ENCODE measurements at places on chromosomes 5 and 9. TPM values are rescaled to one million over a fixed set of nuclear protein-coding genes. Genes with fewer than 3 reads are reported as not detected.
A peak's percentile ranks its signal among the peaks of the same experiment; 100 is the strongest.

GRCh38 chr9:109751253-109751652, 28.7 kb upstream of the PALM2AKAP2 start:
- no peaks in the 10 kb centered on the region for H3K36me3 ChIP-seq
- H3K27me3 ChIP-seq = peaks cover 10% of the 10 kb centered on the region
- no peak overlapping the region for H3K4me3 ChIP-seq
- H3K4me1 ChIP-seq = 0 out of 2 replicates have a peak, but pooled peaks cover 10% of the 10 kb centered on the region
- peak; percentile 22 for DNase-seq
- H3K27ac ChIP-seq = no peak overlapping the region

The TOPORS gene
- 28.1 TPM for total RNA-seq

DNA sequence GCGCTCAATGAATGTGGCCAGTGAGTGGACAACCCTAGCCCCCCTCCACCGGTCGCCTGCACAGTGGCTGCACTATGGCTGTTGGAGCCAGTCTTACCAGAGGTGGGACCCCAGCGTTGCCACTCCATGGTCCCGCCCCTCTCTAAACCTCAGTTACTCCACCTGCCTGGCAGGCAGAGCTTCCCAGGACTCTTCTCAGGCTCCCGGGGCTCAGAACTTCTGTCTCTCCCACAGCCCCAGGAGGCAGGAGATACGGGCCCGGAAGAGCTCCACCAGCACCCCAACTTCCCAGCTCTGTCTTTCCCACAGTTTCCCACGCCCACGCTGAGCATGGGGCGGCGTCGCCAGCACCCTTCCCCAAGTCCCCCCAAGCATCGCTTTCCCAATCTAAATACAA, 975 bp downstream of the RASGEF1C start:
- no peak overlapping the region for H3K27ac ChIP-seq
- no peak for DNase-seq
- no peaks in the 10 kb centered on the region for H3K4me1 ChIP-seq

The TMEM171 gene
- 6.7 TPM for total RNA-seq

DNA sequence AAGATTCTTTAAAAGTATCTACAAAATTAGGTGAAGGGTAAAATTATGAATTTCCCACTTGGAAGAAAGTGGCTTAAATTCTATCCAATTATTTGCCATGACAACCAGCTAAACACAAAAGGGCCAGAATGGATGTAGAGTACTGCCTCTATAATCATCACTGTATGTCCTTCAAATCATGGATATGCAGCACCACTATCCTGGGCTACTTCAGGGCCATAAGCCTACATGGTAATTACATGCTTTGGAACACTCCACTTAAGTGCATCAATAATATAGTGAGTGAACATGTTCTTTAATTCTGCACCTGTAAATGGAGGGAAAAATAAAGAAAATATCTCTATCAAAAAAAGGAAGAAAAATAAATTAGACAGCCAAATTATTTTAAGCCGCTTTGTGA, 575.2 kb downstream of the ISL1 start:
- H3K4me3 ChIP-seq = no peak overlapping the region
- H3K27me3 ChIP-seq = no peaks in the 10 kb centered on the region
- no peak for DNase-seq
- no peaks in the 10 kb centered on the region for H3K4me1 ChIP-seq

GRCh38 chr9:24464319-24464951, 81.3 kb downstream of the IZUMO3 start:
- no peak overlapping the region for H3K4me3 ChIP-seq
- no peaks in the 10 kb centered on the region for H3K36me3 ChIP-seq
- DNase-seq = peak; percentile 0
- no peaks in the 10 kb centered on the region for H3K4me1 ChIP-seq
- no peaks in the 10 kb centered on the region for H3K27me3 ChIP-seq
- H3K27ac ChIP-seq = no peak overlapping the region

GRCh38 chr5:14757850-14758249, 93.3 kb downstream of the OTULIN start:
- DNase-seq = no peak
- no peaks in the 10 kb centered on the region for H3K36me3 ChIP-seq
- H3K27me3 ChIP-seq = no peaks in the 10 kb centered on the region
- H3K4me1 ChIP-seq = no peaks in the 10 kb centered on the region
- H3K4me3 ChIP-seq = no peak overlapping the region

The LCN2 gene
- total RNA-seq = not detected

The CCIN gene
- 2.8 TPM for total RNA-seq

- H3K27ac ChIP-seq = no peak overlapping the region
- no peak overlapping the region for H3K4me3 ChIP-seq
- no peaks in the 10 kb centered on the region for H3K27me3 ChIP-seq
- H3K36me3 ChIP-seq = no peaks in the 10 kb centered on the region
- peak; percentile 37 for DNase-seq
These were observed 24.6 kb upstream of the IFNK start for GRCh38 chr9:27499451-27499850.

DNA sequence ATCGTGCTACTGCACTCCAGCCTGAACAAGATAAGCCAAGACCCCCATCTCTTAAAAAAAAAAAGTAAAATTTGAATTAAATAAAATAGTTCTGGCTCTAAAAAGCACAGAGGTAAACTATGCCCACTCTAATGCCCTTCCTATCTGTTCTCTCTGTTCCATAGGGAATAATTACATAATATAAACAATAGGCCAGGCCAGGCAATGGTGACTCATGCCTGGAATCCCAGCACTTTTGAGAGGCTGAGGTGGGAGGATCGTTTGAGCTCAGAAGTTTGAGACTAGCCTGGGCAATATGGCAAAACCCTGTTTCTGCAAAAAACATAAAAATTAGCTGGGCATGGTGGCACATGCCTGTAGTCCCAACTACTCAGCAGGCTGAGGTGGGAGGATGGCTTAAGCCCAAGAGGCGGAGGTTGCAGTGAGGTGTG, 47.4 kb downstream of the MYO10 start:
- H3K27me3 ChIP-seq = no peaks in the 10 kb centered on the region
- peaks cover 63% of the 10 kb centered on the region for H3K4me1 ChIP-seq
- no peak overlapping the region for H3K4me3 ChIP-seq

DNA sequence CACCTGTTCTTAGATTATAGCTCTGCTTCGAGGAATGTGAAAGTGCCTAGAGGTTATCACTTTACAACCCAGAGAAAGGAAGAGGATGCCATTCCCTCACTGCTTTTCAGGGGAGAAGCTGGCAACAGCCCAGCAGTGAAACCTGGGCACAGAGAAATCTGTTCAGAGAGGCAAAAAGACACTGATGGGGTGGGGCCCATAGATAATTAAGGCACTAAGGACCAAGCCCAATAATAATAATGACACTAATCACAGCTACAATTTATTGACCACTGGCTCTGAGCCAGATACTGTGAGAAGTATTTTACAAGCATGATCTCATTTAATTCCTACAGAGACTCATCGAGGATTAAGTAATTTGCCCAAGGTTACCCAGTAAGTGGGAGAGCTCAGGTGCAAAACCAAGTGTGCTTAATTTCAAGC, 168.3 kb downstream of the PIK3R1 start:
- H3K4me1 ChIP-seq = no peaks in the 10 kb centered on the region
- no peak overlapping the region for H3K4me3 ChIP-seq
- H3K27me3 ChIP-seq = no peaks in the 10 kb centered on the region
- H3K27ac ChIP-seq = no peak overlapping the region

- H3K27ac ChIP-seq = no peak overlapping the region
- no peaks in the 10 kb centered on the region for H3K4me1 ChIP-seq
- no peak for DNase-seq
- peaks cover 44% of the 10 kb centered on the region for H3K27me3 ChIP-seq
- no peaks in the 10 kb centered on the region for H3K36me3 ChIP-seq
These were observed 6.8 kb upstream of the IRX4 start for GRCh38 chr5:1889321-1890065.

DNA sequence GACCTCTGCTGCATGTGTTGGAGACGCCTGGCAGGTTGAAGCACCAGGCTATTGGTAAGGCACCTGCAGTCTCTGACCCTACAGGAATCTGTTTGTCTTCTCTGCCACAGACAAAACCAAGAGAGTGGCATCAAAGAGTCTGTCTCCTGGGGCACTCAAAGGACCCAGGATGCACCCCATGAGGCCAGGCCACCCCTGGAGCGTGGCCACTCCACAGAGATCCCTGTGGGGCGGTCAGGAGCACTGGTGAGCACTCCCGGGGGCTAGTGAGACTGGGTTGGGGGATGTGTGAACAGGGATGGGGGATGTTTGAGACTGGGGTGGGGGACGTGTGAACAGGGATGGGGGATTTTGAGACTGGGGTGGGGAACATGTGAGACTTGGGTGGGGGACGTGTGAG, 240.3 kb downstream of the CACNA1B start:
- no peak overlapping the region for H3K27ac ChIP-seq
- no peaks in the 10 kb centered on the region for H3K36me3 ChIP-seq

- H3K36me3 ChIP-seq = no peaks in the 10 kb centered on the region
- peak; percentile 18 for DNase-seq
- no peak overlapping the region for H3K27ac ChIP-seq
- no peak overlapping the region for H3K4me3 ChIP-seq
These were observed 246.2 kb downstream of the EFNA5 start for GRCh38 chr5:107424491-107424890.

- H3K4me1 ChIP-seq = no peaks in the 10 kb centered on the region
- DNase-seq = no peak
- no peaks in the 10 kb centered on the region for H3K36me3 ChIP-seq
- peaks cover 6% of the 10 kb centered on the region for H3K27me3 ChIP-seq
- no peak overlapping the region for H3K4me3 ChIP-seq
- no peak overlapping the region for H3K27ac ChIP-seq
These were observed 23.9 kb downstream of the IRX2 start for GRCh38 chr5:2727550-2727949.

GRCh38 chr5:95989283-95990048, 27.8 kb upstream of the ELL2 start:
- H3K4me3 ChIP-seq = no peak overlapping the region
- no peaks in the 10 kb centered on the region for H3K27me3 ChIP-seq
- H3K4me1 ChIP-seq = peaks cover 18% of the 10 kb centered on the region
- no peaks in the 10 kb centered on the region for H3K36me3 ChIP-seq
- DNase-seq = no peak
- H3K27ac ChIP-seq = no peak overlapping the region

GRCh38 chr5:157607371-157608161, 32.0 kb upstream of the ADAM19 start:
- no peaks in the 10 kb centered on the region for H3K27me3 ChIP-seq
- peaks cover 38% of the 10 kb centered on the region for H3K4me1 ChIP-seq
- H3K4me3 ChIP-seq = no peak overlapping the region

The ELOVL7 gene
- not detected for total RNA-seq

DNA sequence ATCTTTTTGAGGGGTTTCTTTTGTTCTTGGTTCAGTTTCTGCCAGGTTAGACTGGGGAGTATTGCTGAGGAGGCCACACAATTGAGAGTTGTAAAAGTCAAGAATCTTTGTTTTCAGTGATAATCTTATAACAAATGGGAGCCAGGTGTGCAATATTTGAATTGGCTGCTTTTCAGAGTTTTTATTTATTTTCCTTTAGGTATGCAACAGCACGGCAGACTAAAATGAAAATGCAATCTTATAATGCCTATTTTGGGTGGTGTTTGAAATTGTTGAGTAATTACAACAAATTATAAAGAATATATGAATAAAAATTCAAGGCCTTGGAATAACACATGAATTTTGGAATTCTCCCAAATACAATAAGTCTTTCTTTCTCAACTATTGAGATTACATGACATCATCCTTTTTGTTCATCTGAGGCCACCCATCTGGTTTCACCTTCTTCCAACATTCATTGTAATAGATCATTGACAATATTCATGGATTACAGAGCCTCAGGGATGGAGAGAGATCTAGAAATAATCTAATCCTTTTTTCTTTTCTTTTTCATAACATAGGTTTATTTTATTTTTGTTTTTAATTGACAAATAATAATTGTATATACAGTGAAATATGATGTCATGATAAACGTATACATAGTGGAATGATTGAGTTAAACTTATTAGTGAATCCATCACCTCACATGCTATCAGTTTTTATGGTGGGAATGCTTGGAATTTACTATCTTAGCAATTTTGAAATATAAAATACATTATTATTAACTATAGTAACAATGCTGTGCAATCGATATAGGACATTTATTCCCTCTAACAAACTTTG, 1061.0 kb downstream of the NR2F1-AS1 start:
- H3K4me3 ChIP-seq = no peak overlapping the region
- no peak for DNase-seq
- H3K27me3 ChIP-seq = no peaks in the 10 kb centered on the region

- no peaks in the 10 kb centered on the region for H3K27me3 ChIP-seq
- H3K4me3 ChIP-seq = no peak overlapping the region
These were observed 97.1 kb downstream of the ADCY2 start for GRCh38 chr5:7493081-7493480.

- DNase-seq = no peak
- no peak overlapping the region for H3K27ac ChIP-seq
- H3K4me3 ChIP-seq = no peak overlapping the region
- no peaks in the 10 kb centered on the region for H3K4me1 ChIP-seq
- no peaks in the 10 kb centered on the region for H3K36me3 ChIP-seq
These were observed 760.9 kb upstream of the ACO1 start for GRCh38 chr9:31623511-31623910.

The SLC1A1 gene
- 47.6 TPM for total RNA-seq

The INSL6 gene
- total RNA-seq = not detected

The IRX4 gene
- not detected for total RNA-seq

The PCDHB12 gene
- total RNA-seq = 2.9 TPM

The DAB2IP gene
- total RNA-seq = 19.7 TPM

GRCh38 chr5:169050146-169050571, 250.8 kb downstream of the SLIT3 start:
- no peaks in the 10 kb centered on the region for H3K27me3 ChIP-seq
- H3K4me1 ChIP-seq = peaks cover 43% of the 10 kb centered on the region
- peak overlapping the region; percentile 41 for H3K27ac ChIP-seq
- peak; percentile 81 for DNase-seq

The SMIM32 gene
- not detected for total RNA-seq

All from GM23248 (cell line).